ENCODE measurements at places on chromosomes 1 and 21.

DNA sequence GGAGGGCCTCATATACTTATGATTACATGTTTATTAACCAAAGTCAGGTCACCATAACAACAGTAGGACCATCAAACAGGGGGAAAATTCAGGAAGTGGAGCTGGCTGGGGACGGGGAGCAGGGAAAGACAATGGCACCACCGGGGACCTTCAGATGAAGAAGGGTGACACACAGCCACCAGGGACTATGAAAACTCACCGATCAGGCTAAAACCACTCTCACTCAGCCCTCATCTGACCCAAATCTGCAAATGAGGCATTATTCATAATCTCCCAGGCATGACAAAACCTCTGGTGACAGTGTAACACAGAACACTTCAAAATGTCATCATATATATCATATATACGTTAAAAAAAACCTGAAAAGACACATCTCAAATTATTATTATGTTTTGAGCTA, 11.2 kb downstream of the MKNK1 start:
- no peak overlapping the region for H3K4me3 ChIP-seq
- H3K27ac ChIP-seq, result no peak overlapping the region
- no peak for DNase-seq

- no peak overlapping the region for H3K4me3 ChIP-seq
- H3K27me3 ChIP-seq, result no peaks in the 10 kb centered on the region
- no peaks in the 10 kb centered on the region for H3K36me3 ChIP-seq
- peaks cover 2% of the 10 kb centered on the region for H3K4me1 ChIP-seq
- DNase-seq, result no peak
These were observed 25.3 kb upstream of the SIPA1L2 start for GRCh38 chr1:232655028-232655745.

DNA sequence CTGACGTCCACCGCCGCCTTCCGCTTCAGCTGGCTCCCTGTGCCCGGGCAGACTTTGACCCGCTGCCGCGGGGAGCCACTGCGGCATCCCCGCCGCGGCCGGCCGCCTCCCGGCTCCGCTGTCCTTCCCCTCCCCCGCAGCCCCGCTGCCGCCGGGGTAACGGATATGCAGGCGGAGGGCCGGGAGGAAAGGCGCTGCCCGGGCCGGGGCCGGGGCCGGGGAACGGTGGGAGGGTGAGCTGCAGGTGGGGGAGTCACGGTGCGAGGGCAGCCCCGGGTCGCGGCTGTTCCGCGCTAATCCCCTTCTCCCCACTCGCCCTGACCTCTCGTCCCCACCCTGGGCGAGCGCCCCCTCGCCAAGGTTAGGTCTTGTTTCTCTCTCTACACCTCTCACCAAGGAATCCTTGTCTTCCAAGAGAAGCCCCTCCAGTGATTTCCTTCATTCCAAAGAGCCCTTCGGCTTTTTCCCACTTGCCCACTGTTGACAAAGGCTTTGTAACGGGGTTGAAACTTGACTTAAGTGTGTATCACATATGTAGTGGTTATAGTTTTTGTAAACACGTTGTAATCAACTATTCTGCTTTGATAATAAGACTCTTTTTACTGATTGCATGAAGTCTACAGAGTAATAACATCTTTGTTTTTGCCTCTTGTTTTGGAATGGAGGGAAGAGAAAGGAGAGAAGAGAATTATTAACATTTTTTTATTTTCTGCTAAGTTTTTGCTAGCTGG, 669 bp downstream of the XPR1 start:
- no peak for DNase-seq
- H3K4me1 ChIP-seq, result peaks cover 17% of the 10 kb centered on the region
- no peaks in the 10 kb centered on the region for H3K27me3 ChIP-seq
- H3K27ac ChIP-seq, result peak overlapping the region; percentile 93

DNA sequence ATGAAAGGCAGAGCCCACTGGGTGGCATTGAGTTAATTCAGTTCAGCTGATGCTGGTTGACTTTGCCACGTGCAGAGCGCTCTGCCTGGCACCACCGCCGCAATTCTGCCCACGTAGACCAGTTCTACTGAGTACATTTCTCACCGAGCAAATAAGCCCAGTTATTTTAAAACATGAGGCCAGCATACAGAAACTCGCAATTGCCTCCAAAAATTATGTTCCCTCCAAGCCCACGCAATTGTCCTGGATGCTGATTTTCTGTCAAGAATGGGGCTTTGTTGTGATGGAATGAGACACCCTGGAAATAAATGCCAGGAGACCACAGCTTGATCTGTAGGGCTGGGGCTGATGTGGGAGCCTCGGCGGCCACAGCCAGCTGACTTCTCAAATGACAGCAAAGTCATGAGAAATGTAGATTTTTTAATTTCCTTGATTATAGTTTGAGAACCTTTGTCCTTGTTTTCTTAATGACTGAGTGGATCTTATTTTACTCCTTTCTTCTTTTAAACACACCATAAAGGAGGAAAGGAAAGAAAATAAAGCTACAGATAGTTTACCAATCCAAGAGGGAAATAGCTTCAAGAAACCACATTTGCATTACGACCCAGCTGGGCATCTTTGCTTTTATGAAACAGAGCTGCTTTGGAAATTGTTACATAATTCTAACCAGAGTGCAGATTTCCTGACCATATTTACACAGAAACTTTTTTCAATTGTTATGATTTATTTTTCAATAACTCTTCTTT, 11.6 kb upstream of the PARP1 start:
- H3K27me3 ChIP-seq, result no peaks in the 10 kb centered on the region
- DNase-seq, result no peak
- no peak overlapping the region for H3K4me3 ChIP-seq
- H3K4me1 ChIP-seq, result no peaks in the 10 kb centered on the region
- H3K36me3 ChIP-seq, result no peaks in the 10 kb centered on the region

Data from esophagus squamous epithelium (tissue), 5 donors.